CD4-positive, alpha-beta T cell treated with Interleukin-6 for 4 hours (primary cell): ENCODE measurements at places on chromosomes 4 and X.

DNA sequence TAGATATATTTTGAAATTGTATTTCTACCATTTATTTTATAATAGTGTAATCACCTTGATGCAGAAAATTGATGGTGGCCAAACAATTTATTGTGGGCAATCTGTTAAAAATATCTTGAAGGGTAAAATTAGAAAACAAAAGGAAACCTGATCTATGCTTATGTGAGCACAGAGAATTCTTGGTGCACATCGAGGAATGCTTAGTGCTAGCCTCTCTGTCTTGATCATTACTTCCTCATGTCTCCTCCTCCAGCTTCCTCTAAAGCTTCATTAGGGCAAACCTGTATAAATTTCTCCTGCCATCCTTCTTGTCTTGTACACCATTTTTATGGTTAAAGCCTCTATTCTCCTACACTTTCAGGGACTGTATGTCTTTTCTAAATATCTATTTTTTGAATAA, 725.8 kb downstream of the RAPGEF2 start:
- no peak for DNase-seq

DNA sequence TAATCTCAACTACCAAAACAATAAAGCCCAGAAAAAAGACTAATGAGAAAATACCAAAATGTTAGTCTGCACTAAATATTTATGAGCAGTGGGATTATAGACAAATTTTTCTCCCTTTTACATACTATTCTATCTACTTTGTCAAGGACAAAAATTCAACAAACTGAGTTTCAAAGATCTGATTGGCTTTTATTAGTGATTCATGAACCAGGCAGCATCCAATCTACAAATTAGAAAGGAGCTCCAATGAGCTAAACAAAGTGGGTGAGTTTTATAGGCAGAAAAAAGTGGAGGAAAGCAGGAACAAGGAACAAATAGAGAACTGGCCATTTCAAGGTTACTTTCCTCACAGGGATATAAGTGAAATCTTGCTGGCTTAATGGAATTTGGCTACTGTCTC, 24.4 kb upstream of the SH3KBP1 start:
- DNase-seq: no peak

- DNase-seq: no peak
These were observed 24.6 kb downstream of the PAGE4 start for GRCh38 chrX:49853661-49854060.

DNA sequence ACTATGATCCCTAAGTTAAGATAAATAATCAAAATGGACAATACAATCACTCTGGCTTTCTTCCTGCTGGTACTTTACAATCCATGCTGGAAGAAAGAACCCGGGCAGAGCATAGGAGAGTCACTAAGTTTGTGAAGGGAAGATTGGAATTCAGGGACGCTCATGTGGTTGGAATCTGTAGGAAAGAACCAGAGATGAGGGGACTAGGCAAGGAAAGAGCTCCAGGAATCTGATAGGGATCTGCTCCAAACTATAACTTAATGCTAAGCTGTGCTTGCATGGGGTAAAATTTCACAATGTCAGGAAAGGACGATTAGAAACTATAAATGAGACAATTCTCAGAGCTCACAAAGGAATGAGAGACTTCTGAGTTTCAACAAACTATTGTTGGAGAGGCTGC, 167.5 kb downstream of the ADGRA3 start:
- DNase-seq: no peak

DNA sequence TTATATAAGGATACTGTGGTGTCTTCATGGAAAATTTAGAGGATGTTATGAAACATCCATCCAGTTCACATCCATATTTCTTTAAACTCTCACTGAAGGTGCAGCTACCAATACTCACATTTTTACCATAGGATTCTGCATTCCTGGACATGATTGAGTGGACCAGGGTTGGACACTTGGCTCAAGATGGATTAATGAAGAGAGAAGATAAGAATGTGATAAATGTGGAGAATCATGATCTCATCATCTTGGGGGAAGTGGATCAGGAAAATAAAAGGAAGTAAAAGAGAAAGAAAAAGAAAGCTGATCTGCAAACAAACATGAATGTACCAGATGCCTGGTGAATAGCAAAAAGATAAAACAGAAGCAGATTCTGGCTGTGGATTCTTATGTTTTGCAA, 175.4 kb downstream of the NPFFR2 start:
- DNase-seq: no peak

DNA sequence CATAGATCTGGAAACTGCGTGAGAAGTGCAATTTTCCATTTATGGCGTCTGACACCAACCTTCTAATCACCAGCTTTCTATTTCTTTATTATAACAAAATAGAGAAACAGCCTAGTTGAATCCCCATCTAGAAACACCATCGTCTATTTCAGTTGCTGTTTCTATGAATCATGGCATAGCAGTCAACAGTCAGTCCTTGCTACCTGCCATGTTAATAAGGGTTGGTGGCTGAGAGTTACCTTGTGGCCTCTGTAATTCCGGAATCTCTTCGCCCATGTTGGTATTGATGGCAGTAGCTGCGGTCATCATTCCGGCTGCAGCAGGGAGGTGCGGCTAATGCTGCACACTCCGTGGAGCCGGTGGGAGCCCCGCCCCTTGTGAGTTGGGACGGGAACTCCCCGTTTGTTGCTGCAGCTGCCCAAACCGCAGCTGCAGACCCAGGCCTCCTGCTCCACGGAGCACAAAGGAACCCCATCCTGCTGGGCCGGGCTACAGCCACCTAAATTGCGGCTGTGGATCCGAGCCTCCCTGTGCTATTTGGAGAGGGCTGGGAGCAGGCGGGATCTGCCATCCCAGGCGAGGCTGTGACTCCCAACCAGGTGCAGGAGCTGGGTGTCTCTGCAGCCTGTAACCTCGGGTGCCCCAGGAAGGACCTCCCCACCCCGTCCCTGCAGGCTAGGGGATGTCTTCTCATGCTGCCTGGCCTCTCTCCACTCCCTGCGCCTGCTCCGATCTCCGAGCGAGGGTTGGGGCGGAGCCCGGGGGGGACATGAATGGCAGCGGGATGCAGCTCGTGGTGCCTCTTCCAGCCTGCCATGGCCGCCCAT, 115.4 kb upstream of the STK26 start:
- DNase-seq: no peak

- DNase-seq: no peak
These were observed 13.2 kb upstream of the CLDN24 start for GRCh38 chr4:183335369-183335940.

GRCh38 chrX:25072247-25072646, 56.5 kb upstream of the ARX start:
- no peak for DNase-seq

DNA sequence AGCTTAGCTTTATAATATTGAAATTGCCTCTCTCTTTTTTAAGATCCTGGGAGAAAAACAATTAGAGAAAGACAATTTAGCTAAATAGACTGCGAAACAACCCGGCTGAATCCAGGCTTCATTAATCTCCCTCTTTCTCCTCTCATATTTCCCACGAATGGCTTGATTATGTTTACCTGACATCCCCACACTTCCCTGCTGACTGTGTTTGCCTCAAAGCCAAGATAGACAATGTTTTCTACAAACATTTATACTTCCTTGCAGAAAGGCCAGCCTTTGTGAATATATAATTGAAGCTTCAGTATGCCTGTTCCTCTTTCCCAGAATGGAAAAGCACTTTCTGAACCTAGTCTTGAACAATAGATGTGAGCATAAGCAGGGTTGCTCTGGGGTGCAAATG, 566.8 kb downstream of the PDHA2 start:
- DNase-seq: no peak

DNA sequence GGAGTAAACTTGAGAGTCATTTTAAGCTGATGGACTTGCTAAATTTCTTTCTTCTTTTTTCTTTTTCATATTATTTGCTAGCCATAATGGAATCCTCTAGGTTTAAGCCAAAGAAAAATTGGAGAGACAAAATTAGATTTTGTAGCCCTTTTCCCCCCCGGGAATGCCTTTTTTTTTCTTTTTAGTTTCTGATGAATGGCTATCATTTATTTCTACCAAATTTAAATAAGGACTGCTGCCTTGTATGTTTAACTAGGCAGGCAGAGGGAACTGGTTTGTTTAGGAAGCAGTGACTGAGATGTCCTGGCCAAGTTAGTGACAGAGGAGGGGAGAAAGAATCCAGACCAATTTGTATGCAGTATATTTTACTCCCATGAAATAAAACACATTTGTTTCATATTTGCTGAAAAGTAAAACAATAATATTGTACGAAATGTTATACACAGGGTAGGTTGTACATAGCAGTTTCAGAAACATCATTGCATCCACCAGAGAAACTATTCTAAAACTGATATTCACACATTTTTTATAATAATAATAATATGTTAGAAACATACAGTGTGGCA, 5.7 kb downstream of the PITX2 start:
- no peak for DNase-seq

GRCh38 chrX:37993837-37994619, 12.3 kb upstream of the SYTL5 start:
- no peak for DNase-seq

DNA sequence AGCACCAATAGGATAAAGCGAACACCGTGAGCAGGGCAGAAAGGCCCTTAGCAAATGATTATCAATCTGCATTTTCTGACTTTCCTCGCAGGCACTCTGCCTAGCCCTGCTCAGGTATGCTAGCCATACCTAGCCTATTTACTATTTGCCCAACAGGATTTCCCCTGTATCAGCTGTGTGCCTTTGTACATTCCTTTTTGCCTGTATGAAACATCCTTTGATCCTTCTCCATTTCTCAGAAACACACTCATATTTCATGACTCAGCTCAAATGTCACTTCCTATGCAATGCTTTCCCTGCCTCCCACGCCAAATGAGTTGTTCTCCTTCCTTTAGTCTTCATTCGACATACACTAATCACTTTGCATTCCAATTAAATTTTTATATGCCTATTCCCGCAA, 37.2 kb downstream of the PCDH7 start:
- no peak for DNase-seq

GRCh38 chr4:118993333-118993732, 104.7 kb downstream of the SYNPO2 start:
- DNase-seq: no peak

GRCh38 chr4:42915484-42915883, 23.0 kb downstream of the GRXCR1 start:
- DNase-seq: no peak

DNA sequence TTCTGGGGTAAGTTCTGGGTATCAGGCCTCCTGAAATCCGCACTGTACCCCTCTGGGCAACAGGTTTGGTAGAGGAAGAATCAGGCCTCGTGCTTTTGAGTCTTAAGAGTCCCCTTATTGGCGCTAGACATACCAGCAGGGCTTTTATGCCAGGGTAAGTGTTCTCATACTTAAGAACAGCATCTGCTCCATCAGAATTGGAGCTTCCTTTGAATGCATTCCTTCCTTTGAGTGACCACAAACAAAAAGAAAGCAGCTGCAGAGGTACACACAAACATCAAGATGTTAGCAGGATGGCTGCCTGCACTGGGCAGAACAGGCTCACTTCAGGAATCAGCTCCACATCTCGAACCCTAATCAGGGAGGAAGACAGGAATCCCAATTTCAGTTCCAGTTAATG, 156.8 kb downstream of the MGST2 start:
- no peak for DNase-seq

GRCh38 chr4:6746721-6747293, 30.8 kb downstream of the BLOC1S4 start:
- no peak for DNase-seq

DNA sequence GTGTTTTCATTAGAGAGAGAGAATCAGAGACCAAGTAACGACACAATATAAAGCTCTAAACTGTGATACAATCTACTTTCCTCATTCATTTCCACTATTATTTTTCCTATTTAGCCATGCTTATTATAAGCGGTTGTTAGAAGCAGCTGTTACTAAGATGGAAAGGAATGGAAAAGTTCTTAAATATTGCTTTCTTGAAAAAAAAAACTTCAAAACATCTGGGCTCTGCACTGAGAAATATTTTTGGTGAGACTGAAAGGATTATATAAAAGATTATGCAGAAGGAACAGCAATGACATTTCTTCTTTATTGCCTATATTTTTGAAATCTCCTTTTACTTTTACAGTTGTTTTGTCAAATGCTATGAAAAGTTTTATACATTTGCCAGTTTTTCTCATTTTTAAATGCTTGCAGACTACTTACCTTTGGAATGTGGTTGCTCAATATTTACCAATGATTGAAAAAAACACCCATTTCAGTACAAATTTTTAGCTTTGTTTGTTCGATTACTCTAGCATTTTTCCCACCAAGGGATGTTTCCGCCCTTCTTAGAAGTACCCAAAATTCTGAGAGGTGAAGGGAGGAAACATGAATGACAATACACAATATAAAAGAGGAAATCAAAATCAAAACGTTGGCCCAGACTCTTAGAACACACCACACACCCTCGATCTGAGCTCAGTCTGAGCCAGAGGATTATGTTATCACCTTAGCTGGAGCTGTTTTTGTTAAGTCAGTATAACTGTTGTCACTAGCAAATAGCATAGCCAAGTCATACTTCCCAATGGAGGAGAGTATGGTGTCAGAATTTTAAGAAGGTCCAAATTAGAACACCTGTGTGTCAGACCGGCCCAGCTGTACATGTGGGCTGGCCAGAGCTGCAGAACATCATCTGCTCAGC, 18.4 kb downstream of the DKK2 start:
- DNase-seq: no peak

DNA sequence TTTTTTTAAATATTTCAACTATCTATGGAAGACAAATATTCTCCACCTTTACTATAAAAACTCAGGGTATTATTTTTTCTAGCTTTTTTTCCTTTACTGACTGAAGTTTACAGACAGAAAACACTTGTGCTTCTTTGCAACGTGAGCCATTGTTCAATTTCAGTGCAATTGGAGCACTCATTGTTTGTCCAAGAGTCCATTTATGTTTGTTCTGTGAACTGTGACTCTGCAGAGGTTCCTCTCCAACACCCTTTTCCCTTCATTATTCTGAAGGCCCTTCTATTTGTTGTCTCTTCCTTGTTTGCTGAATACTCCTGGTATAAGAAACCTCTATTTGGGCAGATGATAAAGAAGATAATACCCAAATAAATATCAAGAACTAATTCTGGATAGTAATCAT, 37.4 kb downstream of the DAPP1 start:
- no peak for DNase-seq

DNA sequence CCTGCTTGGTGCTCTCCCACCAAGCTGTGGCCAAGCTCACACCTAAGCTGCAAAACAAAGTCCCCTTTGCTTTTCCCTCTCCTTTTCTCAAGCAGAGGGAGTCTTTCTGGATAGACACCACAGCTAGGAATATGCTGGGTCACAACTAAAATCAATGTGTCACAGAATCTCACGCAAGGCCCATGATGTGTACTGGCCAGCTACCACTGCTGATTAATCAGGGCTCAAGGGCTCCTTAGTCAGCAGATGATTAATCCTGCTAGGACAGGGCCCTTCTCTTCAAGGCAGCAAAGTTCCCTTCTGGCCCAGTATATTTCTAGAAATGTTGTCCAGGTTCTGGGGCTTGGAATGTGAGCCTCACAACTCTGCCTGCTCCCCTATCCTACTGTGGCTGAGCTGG, 32.0 kb upstream of the TENT5D start:
- DNase-seq: no peak

GRCh38 chr4:103099691-103100392, at the start of gene BDH2:
Gene BDH2, minus strand, starts transcription at chr4:103099834. Its CDS starts 3,580 bp downstream, at chr4:103096254.
- DNase-seq: peak; percentile 53

- DNase-seq: no peak
These were observed 30.8 kb downstream of the TRMT44 start for GRCh38 chr4:8471211-8471875.

- DNase-seq: no peak
These were observed 1157.4 kb downstream of the FAM133A start for GRCh38 chrX:94831364-94831763.
